ENCODE measurements at places on chromosomes 7 and 10.

DNA sequence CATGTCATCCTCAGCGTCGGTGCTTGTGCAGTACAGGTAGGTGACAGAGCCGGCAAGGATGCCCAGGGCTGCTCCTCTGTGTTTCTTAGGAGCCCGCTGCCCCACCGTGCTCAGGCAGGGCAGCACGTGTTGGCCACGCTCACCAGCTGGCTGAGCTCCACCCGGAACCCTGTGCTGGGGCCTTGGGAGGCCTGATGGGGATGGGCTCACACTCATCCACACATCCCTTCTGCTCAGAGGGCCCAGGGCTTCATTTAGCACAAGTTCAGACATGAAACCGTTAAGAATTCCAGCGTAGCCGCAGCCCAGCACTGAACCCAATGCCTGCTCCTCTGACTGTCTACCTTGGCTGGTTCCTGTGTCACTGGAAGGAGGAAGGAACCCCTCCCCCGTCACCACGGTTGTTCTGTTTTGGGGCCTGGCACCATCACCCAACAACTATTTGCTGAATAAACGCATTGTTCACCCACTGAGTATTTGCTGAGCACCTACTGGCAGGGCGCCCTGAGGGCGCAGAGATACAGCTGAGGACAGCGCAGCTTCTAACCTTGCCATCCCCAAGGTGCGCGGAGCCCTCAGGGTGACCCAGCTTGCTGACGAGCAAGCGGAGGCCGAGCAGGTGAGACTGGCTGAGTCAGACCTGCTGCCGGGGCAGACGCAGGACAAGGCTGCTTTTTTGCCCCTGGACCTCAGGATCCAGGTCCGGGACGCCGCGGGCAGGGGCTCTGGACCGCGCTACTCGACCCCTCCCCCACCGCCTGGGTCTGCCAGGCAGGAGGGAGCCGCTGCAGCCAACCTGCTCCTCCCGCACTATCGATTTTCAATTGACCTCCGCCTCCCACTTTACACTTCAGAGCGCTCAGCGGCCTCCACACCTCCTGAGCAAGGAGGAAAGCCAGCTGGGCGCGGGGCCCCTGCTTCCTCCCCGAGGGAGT is 50.6 kb upstream of the RET start:
- DNase-seq, result no peak

DNA sequence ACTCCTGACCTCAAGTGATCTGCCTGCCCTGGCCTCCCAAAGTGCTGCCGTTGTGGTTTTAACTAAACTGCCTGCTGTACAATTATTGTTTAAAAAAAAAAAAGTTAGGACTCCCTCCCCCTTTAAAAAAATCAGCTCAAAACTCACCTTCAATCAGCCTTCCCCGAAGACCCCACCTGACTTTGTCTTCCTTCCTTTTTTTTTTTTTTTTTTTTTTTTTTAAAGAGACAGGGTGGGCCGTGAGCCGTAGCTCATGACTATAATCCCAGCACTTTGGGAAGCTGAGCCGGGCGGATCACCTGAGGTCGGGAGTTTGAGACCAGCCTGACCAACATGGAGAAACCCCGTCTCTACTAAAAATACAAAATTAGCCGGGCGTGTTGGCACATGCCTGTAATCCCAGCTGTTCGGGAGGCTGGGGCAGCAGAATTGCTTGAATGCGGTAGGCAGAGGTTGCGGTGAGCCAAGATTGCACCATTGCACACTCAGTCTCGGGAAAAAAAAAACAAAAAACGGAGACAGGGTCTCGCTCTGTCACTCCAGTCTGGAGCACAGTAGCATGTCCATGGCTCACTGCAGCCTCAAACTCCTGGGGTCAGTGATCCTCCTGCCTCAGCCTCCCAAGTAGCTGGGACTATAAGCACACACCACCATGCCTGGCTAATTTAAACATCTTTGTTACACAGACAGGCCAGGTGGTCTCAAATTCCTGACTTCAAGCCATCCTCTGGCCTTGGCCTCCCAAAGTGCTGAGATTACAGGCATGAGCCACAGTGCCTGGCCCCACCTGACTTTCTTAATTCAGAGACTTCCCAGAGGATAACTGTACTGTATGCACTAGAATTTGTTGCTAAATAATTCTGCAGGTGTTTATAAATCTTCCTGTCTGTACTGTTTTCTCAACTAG is 3.2 kb downstream of the FIS1 start:
- DNase-seq, result no peak

- DNase-seq, result no peak
Measured at GRCh38 chr10:93570383-93570782, 3.9 kb downstream of the FFAR4 start.

DNA sequence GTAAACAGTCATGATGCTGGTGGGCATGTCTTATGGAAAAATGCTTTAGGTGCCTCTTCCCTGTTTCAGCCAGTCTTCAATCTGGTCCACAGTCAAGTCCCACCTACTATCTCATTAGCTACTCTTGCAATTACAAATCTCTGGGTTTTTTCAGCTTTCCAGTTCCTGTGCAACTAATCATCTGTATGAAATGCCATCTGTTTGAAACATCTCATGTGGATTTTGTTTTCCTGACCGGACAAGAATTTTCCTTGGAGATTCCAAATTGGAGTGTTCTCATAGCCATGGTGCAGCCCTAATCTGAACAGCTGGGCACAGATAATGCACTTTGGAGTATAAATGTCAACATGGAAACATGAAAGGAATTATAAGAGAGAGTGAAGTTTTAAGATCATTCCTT is 41.3 kb upstream of the CALN1 start:
- no peak for DNase-seq

- DNase-seq, result no peak
Measured at GRCh38 chr10:133285217-133285616, 8.5 kb upstream of the ADAM8 start.

DNA sequence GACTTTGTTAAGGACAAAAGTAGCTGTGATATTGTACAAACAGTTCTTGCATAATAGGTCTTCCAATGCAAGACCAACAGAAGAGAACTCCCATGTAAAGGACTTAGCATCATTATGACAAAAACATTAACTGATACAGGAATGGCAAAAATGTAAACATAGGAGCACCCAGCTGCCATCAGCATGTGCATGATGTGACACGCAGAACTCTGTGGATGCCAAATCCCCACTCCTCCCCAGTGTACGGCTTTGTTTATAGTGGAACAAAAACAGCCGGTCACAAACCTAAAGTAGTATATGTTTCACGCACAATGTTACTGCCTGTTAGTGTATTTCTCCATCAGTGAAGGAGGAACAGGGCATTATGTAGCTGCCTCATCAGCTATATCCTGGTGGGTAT is 316.0 kb upstream of the AOAH start:
- no peak for DNase-seq

- no peak for DNase-seq
Measured at GRCh38 chr7:12674861-12675260, 12.6 kb upstream of the ARL4A start.

- DNase-seq, result no peak
Measured at GRCh38 chr7:134083766-134084487, 43.2 kb upstream of the LRGUK start.

DNA sequence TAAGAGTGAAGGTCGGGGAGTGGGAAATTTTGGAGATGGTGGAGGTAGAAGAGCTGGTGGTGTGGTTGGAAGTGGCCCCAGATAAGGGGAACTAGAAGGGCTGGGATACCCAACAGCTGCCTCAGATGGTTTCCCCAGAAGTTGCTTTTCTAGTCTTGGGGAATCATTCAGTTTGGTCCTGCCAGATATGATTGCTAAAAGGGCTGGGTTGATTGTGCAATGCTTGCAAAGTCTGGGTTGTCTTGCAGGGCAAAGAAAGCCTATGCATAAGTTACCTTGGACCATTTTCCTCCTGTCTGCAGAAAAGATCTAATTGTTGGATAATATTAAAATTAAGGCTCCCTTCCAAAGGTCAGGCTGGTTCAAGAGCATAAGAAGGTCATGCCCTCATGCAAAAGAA is 213.8 kb upstream of the ZNF804B start:
- DNase-seq, result no peak

DNA sequence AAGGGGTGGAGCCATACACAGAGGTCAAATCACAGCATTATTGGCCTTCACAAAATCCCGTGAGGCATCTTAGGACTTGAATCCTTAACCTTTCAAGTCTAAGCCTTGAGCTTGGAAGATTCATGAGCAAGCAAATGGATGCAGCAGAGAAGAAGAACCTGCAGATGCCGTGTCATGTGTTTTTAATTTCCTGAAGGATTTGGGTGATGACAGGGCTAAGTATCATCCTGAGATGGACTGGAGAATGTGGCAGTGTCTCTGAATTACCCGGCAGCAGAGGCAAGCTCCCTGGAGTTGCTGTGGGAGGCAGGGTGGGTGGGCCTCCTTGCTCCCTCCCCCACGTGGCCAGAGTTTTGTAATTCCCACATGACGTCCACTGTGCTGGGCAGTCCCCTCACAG is 50.8 kb downstream of the GCC1 start:
- no peak for DNase-seq
